ENCODE measurements at places on chromosomes 5 and 9. TPM values are rescaled to one million over a fixed set of nuclear protein-coding genes. Genes with fewer than 3 reads are reported as not detected.

DNA sequence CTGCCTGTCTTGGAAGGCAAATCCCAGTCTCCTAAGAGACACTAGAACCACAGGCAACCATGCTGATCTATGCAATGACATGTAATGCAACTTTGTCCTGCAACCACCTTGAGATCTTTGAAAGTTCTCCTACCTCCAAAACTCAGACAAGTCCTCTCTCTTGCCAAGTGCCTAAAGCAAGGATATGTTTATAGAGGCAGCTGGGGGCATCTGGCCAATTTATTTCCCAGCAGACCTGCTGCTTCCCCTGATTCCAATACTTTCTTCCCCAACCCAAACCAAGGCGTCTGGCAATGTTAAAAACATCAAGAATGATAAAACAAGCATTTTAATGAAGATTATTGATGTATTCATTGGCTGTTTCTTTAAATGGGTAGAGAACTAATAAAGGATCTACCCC is 138.4 kb downstream of the DOCK8 start:
- DNase-seq, result no peak

The FLT4 gene
- polyA plus RNA-seq, result 33.7 TPM

GRCh38 chr9:127953768-127954505 is 16.3 kb upstream of the DPM2 start:
- no peak for DNase-seq

- DNase-seq, result no peak
These were observed 100.9 kb downstream of the F2RL2 start for GRCh38 chr5:76522103-76522935.

The FOXD4L6 gene
- not detected for polyA plus RNA-seq

DNA sequence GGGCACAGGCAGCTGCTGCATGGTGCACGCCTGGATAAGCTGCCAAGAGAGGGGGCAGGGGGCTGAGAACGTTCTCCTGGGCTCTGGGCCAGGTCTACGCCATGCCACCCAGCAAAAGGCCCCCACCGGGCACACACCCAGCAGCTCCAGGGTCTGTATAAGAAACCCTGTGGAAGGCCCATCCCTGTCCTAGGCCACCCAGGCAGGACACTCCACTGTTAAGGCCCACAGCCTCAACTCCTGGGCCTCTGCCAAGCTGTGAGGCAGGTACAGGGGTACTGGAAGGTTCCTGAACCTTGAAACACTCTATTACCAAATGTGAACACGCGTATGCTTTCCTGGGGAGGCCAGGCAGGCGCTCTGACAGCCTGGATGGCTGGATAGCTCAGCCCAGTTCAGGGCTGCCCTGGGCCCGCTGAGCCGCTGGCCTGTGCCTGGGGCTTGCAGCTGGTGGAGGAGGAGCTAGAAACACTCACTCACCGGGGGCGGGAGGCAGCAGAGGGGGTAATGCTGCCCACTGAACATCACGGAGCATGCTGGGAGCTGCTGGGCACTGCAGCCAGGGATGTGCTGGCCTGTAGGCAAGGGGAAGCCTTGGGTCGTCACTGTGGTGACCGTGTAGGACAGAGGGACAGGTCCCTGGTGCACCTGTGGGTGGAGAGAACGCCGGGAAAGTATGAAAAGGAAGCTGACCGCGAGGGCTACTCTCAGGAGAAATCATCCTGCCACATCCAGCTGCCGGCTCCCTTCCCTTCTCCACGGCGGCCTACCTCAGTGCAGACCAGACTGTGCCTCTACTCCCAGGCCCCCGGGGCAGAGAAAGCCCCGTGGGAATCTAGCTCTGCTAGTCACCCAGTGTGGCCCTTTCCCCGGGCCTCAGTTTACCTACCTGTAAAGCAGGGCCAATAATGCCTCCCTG is 6.0 kb downstream of the RNF44 start:
- no peak for DNase-seq

The RC3H2 gene
- 46.9 TPM for polyA plus RNA-seq

DNA sequence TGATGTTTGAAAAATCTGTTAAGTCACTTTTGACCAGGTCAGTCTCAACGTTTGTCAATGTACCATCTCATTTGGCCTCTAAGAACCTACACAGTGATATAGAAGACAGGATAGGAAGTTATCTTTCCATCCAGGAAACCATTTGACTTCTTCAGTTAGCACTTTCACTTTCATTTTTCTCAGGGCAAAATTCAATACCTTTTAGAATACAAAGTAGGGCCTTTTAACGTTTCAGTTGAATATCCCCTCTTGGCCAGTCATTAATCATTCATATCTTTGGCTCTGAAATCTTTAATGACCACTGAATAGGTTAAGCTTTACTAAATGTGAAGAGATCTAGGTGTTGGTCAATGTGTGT is 101.1 kb upstream of the GNAQ start:
- no peak for DNase-seq

The IL5 gene
- polyA plus RNA-seq, result not detected

- DNase-seq, result no peak
These were observed 723.1 kb upstream of the RIOK2 start for GRCh38 chr5:97906135-97906534.
